NCI-H345 (cell line): ENCODE measurements at places on chromosomes 2 and 18.
A peak's percentile ranks its signal among the peaks of the same experiment; 100 is the strongest.

DNA sequence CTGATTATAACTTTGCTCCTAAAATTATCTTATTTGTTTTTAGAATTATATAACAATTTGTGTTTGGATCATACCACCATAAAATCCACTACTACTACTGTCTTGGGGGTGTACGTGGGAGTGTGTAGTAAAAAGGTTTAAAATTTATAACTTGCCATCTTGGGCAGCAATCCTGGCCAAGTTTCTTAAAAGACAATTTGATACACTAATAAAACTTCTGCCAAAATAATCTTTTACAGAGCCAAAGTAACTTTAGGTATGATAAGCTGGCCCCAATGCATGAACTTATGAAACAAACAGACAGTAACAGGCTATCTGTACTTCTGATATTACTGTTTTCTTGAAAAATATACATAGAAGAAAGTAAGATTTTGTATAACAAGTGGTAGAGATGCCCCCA lies 11.3 kb upstream of the UBE2E3 start:
- no peak for DNase-seq

GRCh38 chr2:199988151-199988550 lies 32.8 kb downstream of the MAIP1 start:
- no peak for DNase-seq

- DNase-seq = no peak
Observed at GRCh38 chr2:119005555-119005954, 63.6 kb downstream of the MARCO start.

GRCh38 chr2:230019742-230020141 lies 49.0 kb downstream of the SLC16A14 start:
- DNase-seq = no peak

GRCh38 chr2:55771612-55772011 lies 78.0 kb upstream of the PNPT1 start:
- peak; percentile 11 for DNase-seq

DNA sequence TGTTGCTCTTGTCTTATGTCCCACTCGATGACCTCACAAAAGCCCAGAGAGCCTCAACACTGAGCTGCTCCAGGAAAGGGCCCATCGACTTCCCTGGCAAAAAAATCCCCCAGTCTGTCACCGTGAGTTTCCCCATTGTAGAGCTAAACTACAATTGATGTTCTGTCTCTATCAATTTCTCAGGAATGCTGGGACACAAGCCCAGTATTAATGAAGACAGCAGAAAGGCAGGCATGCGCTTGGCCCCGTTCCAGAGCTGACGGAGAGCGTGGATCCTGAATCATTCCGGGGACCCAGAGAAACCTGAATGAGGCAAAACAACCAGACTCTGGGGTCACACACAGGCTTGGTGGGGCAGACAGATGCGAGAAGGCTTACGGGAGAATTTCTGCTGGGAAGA lies 146.9 kb downstream of the TTC32 start:
- no peak for DNase-seq

DNA sequence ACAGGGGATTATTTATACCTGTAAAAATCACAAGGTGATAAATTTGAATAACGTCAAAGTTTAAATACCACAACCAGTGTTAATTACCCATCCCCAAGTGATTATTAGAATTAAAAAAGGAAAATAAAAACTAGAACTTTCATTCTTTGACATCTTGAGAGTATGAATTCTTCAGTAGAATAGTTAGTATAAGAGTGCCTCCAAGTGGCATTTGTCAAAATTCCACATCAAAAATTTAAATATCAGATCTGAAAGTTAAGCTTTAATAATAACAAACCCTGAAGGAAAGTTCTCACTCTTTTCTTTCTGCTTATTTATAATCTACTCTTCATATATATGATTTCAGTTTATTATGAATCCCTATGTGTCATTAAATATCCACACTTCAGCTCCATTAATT lies 273.7 kb upstream of the KYNU start:
- DNase-seq = no peak

DNA sequence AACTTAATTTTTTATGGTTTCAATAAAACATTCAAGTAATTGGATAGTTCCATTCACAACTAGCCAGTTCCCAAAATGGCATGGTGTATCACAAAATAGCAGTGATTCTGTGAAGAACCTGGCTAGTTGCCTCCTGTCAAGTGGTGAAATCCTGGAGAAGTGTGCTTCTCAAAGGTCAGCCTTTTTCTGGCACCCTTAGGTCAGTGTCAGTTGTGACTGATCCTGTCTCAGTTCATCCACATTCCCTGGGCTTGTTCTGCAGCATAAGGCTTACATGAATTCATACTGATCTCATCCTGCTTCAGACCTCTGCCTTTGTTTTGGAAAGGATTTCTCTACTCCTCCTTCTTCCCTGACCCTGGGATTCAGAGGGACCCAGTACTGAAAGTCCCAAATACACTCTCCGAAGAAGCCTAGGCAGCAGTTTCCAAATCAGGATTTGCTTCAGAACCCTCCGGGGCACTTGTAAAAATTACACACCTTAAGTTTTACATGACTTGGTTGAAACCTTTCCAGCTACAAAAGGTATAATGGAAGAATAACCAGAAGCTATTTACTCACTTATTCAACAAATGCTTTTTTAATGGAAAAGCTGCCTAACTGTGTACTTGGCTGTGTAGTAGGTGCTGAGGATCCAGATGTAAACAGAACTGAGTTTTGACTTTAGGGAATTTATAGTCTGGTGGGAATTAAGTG lies 11.0 kb downstream of the MAP3K20 start:
- DNase-seq = no peak

DNA sequence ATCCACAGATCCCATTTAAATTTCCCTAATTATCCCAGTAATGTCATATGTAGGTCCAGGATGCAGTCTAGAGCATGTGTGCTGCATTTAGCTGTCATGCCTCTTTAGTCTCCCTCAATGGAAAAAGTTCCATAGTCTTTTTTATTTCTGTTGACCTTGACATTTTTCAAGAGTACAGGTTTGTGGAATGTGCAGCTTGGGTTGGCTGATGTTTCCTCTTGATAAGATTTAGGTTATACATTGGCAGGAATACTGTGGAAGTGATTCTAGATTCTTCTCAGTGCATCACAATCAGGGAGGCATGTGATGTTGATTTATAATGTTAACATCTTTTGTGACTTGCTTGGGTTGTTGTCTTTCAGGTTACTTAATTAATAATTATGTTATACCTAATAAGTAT lies 42.5 kb downstream of the PPM1B start:
- DNase-seq = no peak

DNA sequence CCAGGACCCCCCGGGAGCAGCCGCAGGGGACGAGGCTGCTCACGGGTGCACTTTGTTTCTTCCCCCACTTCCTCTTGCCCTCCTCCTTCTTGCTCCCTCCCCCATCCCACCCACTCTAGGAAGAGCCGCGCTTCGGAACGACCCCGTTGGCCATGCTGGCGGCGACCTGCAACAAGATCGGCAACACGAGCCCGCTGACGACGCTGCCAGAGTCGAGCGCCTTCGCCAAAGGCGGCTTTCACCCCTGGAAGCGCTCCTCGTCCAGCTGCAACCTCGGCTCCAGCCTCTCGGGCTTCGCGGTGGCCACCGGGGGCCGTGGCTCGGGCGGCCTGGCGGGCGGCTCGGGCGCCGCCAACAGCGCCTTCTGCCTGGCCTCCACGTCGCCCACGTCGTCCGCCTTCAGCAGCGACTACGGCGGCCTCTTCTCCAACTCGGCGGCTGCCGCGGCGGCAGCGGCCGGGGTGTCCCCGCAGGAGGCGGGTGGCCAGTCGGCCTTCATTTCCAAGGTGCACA lies 1.3 kb downstream of the SP9 start:
- DNase-seq = peak; percentile 52

DNA sequence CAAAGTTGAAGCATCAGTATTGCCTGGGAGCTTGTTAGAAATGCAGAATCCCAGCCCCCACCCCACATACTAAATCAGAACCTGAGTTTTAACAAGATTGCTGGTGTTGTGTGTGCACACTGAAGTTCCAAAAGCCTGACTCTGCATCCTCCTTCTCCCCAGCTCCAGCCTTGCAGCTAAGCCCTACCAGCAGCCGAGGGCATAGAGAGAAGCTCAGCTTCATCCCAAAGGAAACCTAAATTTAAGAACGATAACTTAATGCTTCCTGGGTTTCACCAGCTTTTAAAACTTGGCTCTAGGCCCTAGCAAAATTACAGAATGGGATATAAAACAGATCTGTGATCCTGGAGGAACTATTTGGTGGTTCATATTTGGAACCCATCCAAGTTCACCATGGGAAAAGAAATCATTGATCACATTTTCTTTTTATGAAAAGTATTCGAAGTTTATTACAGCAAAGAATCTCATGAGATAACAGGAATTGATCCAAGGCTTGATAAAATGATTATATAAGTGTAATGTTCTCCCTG lies 11.1 kb downstream of the SMYD1 start:
- DNase-seq = no peak
